ENCODE measurements at places on chromosomes 7 and 10.
A peak's percentile ranks its signal among the peaks of the same experiment; 100 is the strongest.

GRCh38 chr7:44636926-44637325 lies 30.5 kb downstream of the OGDH start:
- DNase-seq, result no peak

DNA sequence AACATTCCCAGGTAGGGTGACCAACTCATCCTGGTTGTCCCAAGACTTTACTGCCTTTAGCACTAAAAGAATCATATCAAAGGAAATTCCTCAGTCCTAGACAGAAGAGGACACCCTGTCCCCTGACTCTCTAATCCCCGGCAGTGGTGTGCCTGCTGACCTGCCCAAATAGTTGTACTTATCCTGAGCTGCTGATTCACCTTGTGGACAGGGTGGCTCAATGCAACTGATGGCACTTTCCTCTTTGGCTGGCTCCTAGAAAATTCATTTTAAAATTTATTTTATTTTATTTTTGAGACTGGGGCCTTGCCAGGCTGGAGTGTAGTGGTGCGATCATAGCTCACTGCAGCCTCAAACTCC lies 111.7 kb downstream of the JCAD start:
- DNase-seq, result no peak

GRCh38 chr10:90642136-90642535 lies 215.7 kb downstream of the HTR7 start:
- DNase-seq, result no peak

- no peak for DNase-seq
Observed at GRCh38 chr10:104349623-104350126, 4.0 kb upstream of the CFAP58 start.

DNA sequence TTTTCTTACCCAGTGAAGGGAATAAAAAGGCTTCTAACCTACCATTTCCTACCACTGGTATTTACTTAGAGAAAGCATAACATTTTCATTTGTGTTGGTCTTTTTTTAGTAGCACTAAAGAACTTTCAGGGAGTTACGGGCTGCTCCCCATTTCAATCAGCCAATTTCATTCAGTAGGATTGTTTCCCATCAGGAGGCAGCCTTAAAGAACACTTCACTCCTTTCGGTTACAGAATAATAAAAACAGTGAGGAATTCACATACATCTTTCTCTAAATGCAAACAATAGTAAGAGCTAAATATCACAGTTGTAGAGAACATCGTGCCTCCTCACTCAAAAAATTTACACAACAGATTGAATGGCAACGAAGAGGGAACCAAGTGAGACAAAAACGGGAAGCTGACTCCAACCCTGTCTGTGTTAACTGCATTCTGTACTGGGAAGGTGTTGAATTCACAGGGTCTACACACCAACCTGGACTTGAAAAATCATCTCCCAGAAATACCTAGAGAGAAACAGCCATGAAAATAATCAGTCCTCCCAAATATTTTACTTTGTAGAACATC lies 55.5 kb upstream of the ABLIM1 start:
- no peak for DNase-seq

DNA sequence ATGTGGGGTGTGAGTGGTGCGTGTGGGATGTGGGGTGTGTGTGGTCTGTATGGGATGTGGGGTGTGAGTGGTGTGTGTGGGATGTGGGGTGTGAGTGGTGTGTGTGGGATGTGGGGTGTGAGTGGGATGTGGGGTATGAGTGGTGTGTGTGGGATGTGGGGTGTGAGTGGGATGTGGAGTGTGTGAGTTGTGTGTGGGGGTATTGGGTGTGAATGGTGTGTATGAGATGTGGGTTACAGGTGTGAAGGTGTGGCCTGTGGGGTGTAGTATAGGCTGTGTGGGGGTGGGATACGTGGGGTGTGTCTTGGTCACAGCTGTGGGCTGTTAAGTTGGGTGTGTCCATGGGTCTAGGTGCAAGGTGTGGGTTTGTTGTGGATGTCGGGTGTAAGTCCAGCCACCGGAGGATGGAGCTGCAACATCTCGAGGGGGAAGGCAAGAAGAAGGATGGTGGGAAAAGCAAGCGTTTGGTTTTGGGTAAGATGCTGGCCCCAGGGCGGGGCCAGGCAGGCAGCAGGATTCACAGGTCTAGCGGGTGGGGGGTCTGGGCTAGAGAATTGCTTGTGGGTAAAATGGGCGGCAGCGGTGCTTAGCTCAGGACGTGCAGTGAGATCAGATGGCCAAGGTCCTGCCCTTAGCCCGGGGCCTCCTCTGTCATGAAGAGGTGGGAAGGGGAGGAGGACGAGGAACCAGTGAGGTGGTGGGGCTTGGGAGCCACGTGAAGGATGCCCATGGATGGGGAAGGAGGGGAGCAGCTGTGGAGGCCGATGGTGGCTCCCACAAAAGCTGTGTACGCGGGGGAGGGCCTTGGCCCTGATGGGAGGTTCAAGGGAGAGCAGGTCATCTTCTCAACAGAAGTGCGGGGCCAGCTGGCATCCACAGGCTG lies 60.1 kb downstream of the CFAP46 start:
- no peak for DNase-seq

DNA sequence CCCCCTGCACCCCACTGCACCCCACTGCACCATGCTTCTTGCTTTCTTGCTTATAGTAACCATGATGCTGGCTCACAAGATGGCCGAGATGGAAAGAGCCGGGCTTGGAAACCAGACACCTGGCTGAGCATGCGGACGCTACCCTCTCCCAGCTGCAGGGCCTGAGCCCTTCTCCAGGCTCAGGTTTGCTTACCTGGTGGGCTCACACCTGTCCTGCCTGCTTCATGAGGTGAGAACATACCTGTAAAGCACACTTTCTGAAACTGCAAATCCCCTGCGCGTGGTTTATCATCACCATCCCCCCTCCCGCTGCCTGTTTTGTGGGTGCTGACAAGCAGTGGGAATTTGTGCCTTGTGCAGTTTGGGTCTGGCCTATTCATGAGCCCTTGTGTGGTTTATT lies 302.7 kb downstream of the GLRX3 start:
- no peak for DNase-seq

GRCh38 chr7:107201795-107202450 lies 33.1 kb downstream of the HBP1 start:
- DNase-seq, result peak; percentile 24

- DNase-seq, result no peak
Observed at GRCh38 chr7:112009081-112009480, 197.1 kb downstream of the DOCK4 start.

- no peak for DNase-seq
Observed at GRCh38 chr7:143288836-143289235, 685 bp downstream of the CASP2 start.

- DNase-seq, result no peak
Observed at GRCh38 chr10:93379731-93380575, 102.2 kb downstream of the MYOF start.

DNA sequence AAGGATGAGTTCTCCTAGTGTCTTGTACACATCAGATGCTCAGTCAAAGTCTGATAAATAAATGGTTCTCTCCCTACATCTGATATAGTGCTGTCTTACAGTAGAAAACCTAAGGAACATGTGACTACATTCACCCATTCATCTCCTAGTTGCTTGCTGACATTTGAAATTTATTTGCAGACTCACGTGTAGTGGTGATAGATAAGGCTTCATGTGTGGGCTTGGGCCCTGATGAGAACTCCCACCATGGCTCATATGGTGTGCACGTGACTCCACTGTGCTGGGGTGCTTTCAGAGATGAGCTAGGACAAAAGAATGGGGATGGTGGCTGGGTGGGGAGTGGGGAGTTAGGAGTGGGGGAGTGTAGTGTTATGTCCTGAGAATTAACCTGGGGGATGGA lies 287.3 kb downstream of the RPS24 start:
- no peak for DNase-seq

DNA sequence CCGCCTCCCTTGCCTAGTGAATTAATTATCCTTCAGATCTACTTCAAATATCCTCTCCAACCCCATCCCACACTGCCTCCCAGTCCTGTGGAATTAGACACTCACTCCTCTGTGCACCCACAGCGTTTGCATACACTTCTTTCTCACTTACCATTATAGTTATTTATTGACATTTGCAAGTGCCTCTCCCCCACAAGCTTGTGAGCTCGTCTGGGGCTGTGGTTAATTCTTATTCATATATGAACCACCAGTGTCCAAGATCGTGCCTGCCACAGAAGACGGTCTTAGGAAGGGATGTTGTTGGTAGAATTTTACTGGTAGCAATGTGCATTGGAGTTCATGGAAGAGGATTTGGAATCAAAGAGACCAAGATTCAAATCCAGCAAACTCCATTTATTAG lies 68.1 kb upstream of the AOAH start:
- no peak for DNase-seq

- peak; percentile 27 for DNase-seq
Observed at GRCh38 chr7:79034730-79035129, 418.7 kb downstream of the MAGI2 start.

DNA sequence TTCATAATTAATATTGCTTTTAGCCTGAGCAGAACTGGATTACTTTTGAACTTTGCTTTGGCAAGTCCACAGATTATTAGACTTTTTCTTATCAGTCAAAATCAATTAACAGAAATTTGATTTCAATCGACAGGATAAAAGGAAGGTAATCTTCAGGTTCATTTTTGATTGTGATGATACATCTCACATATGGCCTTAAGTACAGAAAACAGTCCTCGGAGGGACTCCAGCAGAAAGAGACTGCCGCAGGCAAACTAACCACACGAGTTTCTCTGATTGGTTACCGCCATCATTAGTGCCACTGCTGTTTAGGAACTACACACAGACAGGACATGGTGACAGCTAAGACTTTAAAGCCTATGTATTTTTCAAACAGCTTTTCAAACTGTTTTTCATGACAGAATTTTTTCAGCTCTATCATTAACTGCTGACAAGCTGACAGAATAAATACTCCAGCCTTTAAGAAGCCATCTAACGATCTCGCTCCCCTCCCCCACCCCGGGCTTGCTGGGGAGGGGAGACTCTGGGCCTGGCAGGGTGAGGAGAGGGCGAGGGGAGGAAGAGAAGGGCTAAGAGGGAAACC lies 668.2 kb downstream of the KCNMA1 start:
- DNase-seq, result peak; percentile 56

GRCh38 chr7:468681-469562 lies 50.7 kb downstream of the PDGFA start:
- DNase-seq, result no peak

GRCh38 chr7:81819861-81820260 lies 50.0 kb upstream of the HGF start:
- no peak for DNase-seq

- DNase-seq, result no peak
Observed at GRCh38 chr7:89401099-89401498, 605.6 kb upstream of the TEX47 start.

DNA sequence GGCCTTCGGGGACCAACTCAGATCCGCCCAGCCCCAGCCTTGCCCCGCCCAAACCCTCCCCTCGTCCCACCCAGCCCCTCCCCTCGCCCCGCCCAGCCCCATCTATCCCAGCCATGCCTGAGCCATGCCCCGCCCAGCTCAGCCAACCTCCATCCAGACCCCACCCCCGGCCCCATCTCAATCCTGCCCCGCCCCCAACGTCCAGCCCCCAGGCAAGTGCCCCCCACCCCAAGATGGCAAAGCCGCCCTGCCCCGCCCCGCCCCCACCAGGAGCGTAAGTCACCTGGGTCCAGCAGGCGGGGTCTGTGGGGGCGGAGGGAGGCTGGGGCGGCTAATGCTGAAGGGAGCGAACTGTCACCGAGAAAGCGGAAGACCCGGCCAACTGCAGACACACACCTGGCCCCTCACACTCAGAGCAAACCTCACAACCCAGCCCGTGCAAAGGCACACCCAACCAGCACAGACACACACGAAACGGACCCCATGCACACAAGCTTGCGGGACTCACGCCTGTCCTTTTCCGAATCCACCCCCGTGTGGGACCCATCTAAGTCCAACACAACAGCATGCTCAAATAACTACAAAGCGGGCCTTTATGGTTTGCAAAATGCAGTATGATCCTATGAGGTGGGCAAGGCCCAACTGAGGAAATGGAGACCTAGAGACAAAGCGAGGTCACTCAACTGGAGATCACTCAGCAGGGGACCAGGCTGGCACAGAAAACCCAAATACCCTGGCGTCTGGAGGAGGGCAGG lies 11.5 kb upstream of the OGA start:
- peak; percentile 27 for DNase-seq

DNA sequence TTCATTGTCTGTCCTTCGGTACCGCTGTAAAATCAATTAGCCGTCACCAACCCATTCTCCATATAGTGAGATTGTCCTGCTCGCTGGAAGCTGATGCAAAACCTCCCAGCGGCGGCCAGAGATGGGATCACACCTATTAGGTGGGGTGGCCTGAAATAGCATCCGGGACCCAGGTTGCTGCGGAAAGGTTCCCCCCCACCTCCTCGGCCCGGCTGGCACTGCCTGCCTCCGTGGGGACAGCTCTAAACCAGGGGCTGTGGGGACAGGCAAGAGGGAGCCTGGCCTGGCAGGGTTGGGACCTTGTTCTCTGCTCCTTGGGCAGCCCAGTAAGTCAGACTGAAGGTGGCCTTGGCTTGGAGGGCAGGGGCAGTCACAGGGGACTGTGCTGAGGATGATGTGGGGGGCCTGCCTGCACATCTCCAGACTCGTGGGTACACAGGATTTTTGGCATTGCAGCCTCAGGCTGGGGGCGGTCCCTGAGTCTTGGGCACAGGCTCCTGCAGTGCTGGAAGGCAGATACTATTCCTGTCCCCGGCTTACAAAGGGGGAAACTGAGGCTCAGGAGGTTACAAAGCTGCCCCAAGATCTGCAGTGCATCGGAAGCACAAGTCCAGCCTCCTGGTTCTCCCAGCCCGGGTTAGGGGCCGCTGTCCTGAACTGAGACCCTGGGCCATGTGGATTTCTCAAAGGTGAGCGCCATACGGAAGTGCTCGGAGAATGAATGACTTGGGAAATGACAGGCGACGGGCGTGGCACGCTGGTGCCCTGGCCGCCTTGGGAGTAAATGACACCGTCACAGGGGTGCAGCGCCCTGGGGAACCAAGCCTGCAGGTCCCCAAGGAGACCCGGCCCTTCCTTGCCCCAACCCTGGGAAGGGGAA lies 65.6 kb downstream of the UNCX start:
- DNase-seq, result no peak

- no peak for DNase-seq
Observed at GRCh38 chr10:18400201-18400905, 251.0 kb downstream of the NSUN6 start.

DNA sequence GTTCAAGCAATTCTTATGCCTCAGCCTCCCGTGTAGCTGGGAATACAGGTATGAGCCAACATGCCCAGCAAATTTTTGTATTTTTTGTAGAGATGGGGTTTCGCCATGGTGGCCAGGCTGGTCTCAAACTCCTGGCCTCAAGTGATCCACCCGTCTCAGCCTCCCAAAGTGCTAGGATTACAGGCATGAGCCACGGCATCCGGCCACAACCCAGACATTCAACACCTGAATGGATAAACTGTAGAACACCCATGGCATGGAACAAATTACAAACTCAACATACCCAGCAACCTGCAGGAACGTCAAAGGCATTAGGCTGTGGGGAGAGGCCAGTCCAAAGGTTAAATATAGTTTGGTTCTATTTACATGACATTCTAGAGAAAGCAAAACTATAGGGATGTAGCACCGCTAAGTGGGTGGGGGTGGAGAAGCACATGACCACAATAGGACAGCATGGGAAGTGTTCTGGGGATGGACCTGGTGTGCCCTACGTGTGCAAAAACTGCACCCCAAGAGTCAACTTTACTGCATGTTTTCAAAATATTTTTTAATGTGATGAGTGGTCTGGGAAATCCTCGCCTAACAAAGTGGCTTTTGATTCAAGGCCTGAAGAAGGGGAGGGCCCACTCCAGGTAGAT lies 6.5 kb upstream of the PGAM2 start:
- no peak for DNase-seq
